ENCODE measurements at places on chromosomes 5 and 9.

- DNase-seq, result peak; percentile 61
Observed at GRCh38 chr9:10366171-10366779, 246.5 kb downstream of the PTPRD start.

DNA sequence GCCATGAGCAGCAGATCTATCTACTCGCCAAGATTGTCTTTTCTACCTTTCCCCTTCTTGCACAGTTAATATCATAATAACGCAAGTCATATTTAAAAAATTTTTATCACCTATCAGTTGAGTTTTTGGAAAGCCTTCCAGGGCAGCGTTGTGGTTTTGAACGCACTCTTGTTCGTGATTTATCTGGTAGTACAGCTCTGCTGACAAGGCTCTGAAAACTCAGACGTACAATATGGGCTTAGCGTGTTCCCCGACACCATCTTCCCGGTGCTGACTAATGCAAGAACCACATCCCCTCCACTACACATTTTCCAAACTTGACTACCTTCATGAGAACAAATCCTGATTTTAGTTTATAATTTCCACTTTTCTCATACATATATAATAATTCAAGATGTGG, 1.6 kb upstream of the NFIL3 start:
- DNase-seq, result no peak

DNA sequence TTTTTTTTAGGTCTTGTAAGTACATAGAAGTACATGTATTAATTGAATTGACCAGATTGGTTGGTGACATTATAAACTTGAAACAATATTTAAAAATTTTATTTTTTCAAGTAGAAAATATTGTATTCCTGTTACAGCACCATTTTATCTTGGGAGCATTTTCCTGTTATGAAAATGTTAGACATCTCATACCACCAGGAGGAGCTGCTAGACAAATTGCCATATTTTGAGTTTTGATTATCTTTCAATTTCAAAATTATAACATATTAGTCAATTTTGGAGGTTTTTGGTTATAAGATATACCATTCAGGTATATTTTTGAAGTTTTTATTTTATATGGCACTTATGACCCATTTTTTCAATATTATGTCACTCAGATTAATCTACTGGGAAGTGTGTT, 84.4 kb downstream of the CNTLN start:
- DNase-seq, result no peak

DNA sequence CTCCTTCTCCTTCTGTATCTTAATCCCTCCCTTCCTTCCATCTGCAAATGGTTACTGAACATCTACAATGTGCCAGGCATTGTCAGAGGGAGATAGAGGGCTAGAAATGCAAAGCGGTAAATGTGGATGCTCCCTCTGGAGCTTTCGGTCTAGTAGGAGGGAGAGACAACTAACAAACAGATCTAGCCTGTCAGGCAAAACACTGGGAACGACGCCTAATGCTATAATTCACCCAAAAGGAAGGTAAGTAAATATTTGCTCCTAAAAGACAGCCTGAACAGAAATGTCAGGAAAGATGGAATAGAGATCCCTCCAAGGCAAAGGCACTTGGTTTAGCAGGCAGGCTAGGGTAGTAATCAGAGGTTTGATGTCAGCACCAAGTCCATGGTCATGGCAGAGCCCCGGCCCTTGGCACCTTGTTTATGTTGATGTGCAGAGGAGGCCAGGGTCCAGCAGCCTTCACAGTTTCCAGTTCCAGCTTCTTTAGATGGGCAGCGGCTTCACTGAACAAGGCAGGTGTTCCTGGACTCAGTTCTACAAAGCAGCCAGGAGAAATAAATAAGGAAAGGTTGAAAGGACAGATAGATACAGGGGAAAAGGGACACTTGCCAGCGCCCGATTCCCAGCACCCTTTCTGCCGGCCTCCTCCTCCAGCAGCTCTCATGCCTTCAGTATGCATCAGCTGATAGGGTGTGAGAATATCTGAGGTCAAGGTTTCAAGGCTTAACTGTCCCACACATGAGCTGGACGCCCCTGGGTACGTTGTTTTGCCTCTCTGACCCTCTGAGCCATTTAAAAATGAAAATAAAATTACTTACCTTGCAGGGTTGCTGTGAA, 46.5 kb upstream of the FRRS1L start:
- no peak for DNase-seq

DNA sequence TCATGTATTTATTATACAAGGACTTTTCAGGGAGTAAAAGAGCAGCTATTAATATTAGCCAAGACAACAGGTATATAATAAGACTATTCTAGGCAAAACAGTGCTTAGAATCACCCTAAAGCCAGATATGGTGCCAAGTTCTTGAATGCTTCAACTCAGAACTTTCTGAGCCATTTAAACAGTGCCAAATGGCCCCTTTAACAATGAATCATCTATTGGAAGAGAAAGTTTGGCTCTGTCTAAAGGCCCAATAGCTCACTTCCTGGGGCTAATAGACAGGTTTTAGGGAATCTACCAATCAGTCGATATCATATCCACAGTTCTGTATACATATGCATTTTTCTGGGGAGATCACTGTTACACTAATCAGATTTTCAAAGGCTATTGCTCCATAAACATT, 42.9 kb downstream of the ZNF474 start:
- DNase-seq, result no peak

DNA sequence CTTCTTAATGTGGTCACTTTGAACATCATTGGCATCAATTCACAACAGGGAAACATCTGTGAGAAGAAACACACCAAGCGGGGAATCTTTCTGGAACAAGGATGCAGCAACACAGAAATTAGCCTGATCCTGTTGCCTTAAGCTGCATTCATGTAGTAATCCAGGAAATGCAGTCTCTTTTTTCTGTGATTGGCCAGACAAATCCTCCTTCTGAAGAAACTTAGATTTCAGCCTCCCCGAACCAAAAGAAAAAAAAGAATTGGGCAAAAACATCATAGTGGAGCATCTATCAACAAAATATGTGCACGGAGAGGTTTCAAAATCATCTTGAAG, 7.2 kb upstream of the XPA start:
- no peak for DNase-seq

DNA sequence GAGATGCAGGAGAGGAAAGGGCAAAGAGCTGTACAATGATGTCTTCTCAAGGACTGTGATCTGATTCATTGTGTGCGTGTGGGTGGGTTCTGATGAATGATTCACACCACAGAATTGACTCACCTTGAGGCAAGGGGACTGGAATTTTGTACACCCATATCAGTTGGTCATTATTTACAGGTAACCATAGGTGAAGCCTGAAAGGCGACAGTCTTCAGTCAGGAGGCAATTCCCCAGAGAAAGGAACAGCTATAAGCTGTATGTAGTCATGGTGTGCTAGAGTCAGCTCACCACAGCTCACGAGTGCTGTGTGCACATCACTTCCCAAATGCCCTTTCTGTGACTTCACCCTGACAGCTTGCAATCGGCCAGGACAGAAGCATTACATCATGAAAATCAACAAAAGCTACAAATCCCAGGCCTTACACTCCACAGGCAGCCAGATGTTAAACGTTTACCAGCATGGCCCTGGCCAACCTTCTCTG, 87.6 kb upstream of the RPS23 start:
- peak; percentile 70 for DNase-seq

GRCh38 chr5:143168921-143169810, 234.3 kb downstream of the NR3C1 start:
- DNase-seq, result no peak

DNA sequence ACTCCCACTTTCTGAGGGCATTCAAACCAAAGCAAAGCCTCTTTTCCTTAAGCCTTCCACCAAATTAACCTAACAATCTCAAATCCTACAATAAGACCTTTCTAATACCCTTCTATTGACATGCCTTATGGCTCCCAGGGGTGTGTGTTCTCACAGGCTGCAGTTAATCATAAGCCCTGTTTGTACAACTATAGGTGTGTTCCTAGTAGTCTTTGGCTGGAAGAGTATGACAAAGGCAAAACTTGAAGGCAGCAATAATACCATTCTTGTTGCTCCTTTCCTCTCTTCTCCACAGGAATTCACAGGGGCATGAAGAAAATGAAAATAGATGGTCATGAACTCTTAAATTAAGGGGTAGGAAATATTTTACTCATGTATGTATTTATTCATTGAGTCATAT, 10.9 kb upstream of the FBXO38 start:
- DNase-seq, result no peak

- peak; percentile 70 for DNase-seq
Observed at GRCh38 chr5:113678924-113679575, 165.6 kb downstream of the YTHDC2 start.

DNA sequence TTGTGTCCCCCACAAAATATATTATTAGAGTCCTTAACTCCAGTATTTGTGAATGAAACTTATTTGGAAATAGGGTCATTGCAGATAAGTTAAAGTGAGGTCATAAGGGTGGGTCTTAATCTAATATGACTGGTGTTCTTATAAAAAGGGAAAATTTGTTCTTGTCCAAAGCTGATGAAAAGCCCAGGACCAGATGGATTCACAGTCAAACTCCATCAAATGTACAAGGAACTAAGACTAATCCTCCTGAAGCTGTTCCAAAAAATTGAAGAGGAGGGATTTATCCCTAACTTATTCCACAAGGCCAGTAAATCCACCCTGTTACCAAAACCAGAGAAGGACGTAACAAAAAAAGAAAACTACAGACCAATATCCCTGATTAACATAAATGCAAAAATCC, 56.4 kb upstream of the SLIT3 start:
- no peak for DNase-seq

- peak; percentile 82 for DNase-seq
Observed at GRCh38 chr9:103397868-103398600, 402.9 kb downstream of the CYLC2 start.

DNA sequence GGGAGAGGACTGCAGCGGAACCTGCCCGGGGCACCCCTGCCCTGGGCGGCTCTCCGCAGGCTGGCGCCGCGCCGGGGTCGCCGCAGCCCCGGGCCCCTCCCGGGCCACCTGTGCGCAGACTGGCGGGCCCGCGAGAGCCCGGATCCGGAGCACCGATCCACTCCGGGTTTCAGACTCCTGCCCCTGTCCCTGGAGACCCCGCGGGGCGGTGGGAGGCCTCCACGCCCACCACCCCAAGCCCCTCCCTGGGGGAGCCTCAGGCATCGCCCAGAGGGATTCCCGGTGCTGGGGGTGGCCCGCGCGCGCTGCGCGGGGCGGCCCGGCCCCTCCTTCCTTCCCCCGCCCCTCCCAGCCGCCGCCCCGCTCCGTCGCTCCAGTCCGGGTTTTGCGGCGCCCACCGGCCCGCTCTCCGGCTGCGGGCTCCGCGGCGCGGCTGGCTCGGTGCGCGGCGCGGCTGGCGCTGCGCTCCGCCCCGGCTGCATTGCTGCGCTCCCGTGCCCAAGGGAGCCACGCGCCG, at the start of gene UNC5A:
Gene UNC5A (plus strand): TSS at position 479 of the 517 bp plus-strand sequence. CDS start 192 bp downstream, outside the sequence.
- DNase-seq, result peak; percentile 55

- DNase-seq, result no peak
Observed at GRCh38 chr9:78187763-78188484, 48.0 kb upstream of the CEP78 start.

- DNase-seq, result no peak
Observed at GRCh38 chr9:95623640-95624039, 106.9 kb upstream of the PTCH1 start.

GRCh38 chr9:129414377-129414992, 206.4 kb downstream of the C9orf50 start:
- DNase-seq, result peak; percentile 84

- DNase-seq, result peak; percentile 77
Observed at GRCh38 chr5:176548967-176549444, at the start of gene CDHR2. Gene CDHR2, plus strand, starts transcription at chr5:176549342. Its CDS starts 16,011 bp downstream, at chr5:176565353.

DNA sequence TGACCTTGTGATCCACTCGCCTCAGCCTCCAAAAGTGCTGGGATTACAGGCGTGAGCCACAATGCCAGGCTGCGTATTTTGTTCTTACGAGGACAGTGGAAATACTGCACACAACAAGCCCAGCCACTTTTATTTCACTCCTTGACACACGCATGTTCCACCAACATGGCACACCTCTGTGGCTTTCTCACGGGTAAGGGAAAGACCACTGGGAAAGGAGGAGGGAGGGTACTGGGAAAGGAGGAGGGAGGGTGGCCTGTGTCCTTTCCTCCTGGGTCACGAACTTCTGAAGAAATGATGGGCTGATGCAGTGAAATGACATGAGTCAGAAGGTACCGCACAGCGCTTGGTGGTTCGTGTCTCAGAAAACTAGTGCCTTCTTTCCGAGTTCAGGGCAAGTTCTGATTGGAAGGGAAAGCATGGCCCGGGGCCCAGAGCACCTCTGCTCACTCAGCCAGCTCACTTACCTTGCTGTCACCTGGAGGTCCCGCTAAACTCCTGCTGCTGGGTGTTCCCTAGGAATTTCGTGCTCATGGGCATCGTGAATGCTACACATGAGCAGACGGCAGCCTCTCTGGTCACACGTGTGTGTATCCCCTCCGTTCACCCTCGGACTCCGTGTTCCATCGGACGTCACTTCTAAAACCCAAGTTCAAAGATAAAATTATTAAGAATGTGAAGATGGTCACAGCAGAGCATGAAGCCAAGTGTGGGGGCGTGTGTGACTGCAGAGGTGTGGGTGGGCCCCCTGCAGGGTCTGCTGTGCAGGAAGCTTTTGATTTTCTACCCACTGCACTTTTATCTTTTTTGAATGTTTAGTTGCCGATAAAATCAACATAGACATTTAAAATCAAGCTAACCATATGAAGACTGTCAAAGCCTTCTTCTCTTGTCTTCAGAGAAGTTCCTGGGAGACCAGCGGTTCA, 42.9 kb downstream of the LAMC3 start:
- DNase-seq, result no peak

DNA sequence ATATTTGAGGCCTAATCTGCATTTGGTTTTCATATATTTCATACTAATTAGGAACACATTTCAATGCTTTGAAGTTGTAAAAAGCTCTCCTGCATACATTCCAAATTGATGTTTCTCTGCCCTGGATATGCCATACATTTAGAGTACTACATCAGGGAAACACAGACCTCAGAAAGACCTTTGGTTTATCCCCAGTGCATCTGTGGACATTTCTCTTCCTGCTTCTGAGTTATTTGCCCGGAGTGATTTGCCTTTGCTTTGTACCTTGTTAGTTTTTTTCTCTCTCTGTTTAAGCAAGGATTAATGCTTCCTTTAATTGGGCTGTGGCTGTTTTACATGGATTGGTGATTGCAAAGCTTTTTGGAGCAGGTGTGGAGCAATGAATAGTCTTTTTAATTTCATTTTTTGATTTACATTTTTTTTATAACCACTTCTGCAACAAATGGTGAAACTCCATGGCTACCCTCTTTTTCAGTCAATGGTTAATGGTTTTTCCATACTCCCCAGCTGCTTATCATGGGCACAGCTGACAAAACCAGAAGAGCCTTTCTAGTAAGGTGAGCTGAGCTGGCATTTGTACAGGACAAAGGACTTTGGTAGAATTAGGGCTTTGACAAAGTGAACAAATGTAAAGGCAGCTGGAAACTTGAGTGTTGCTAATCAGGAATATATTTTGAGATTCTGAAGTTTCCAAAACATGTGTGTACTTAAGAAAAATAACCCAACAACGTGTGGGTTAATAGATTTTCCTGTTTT, 54.2 kb downstream of the ZSWIM6 start:
- no peak for DNase-seq

GRCh38 chr9:121201045-121201737, 478 bp downstream of the RAB14 start:
- DNase-seq, result peak; percentile 62

DNA sequence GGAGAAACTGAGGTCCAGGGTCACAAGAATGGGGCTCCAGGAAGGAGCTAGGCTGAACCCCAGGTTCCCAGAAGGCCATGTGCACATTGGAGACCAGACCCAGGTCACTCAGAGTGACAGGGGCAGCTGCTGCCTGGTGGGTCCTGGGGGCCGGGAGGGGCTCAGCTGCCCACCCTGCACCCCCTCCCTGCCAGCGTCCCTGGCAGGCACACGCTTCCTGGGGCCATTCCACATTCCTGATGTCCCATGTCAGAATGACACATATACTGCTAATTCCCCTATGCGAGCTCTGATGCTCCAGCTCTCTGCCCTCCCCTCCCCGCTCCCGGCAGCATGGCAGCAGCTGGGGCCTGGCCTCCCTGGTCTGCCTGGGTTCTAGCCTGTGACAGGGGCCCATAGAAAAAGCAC, 14.0 kb downstream of the FGFR4 start:
- no peak for DNase-seq

Data from hepatocyte (in vitro differentiated cells).